NCI-H524 (cell line): ENCODE measurements at places on chromosomes 1 and 21.

- no peak for DNase-seq
Observed at GRCh38 chr1:78045563-78045925, 222 bp upstream of the GIPC2 start.

DNA sequence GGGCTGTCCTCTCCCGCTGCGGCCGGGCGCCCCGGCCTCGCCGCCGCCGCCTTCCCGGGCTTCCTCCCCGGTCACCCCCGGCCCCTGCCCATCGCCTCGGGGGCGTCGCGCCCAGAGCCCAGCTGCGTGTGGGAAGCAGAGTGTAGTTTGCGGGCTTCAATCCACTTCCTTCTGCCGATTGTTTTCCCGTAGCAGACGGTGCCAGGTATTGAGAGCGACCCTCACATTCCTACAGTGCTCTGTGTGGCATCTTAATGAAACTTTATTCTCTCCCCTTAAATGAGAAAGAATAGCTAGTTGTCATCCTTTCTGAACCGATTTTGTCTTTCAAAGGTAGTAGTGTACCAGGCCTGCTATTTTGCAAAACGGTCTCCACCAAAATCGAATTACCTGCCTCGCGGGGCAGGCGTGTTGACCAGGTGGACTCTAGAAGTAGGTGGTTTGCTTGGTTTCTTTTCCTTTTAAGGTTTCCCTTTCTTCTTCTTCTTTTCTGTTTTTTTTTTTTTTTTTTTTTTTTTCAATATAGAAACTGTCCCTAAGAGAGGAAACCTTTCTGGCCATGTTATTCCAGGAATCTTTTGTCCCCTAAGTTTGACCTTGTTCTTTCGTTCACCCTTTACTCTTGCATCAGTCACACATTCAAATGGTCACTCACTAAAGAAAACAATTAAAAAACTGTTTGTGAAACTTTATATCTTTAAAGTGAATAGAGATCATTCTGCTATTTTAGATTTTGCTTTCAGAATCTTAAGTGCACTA, 881 bp downstream of the USP25 start:
- DNase-seq: peak; percentile 47

- DNase-seq: no peak
Observed at GRCh38 chr1:218409946-218410510, 64.9 kb downstream of the TGFB2 start.

- peak; percentile 11 for DNase-seq
Observed at GRCh38 chr1:222792744-222793143, 22.1 kb upstream of the DISP1 start.

DNA sequence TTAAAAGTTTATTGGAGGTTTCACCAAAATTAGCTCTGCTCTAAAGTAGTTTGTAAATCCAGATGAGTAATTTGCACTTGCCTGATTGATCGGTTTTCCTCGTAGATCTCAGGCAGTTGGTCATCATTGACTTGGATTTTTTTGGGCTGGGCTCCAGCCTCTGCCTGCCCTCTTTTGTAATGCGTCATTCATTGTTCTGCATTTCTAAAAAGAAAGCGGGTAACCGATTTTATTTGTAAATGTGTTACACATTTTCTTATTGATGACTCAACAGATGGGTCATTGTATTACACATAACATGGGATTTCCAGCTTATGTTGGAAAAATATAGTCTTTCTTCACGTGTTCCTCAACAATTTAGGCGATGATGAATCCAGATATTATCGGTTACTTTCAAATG, 5.5 kb downstream of the ETS2 start:
- DNase-seq: no peak

- DNase-seq: peak; percentile 83
Observed at GRCh38 chr1:41516168-41517061, 31.9 kb upstream of the EDN2 start.

DNA sequence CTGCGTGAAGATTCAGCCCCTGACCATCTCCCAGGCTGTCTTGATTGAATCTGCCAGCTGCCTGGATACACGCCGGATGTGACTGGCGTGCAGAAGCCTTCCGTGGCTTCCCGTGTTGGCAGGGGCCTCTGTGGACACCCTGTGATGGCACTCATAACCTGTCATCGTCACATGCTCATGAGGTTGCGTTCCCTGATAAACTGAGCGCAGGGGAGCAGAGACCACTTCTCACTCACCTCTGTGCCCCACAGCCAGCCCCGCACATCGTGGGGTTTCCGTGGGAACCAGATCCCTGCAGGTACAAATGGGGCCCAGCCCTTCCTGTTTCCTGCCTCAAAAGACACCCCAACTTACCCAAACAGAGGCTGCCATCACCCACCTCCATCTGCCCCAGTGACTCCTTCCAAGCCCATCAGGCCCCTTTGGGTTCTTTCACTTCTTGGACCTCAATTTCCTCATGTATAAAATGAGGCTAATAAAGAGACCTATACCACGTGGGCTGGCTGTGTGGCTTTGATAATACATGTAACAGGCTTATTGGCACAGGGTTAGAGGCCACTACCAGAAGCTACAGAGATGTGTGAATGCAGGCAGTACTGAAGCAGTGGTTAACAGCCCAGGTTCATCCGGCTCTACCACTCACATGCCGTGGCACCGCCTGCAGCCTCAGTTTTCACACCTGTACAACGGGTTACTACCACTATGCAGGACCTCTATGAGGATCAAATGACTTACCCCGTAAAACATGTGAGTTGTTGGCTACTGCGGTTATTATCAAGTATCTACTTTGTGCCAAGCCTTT, 23.6 kb downstream of the HTR6 start:
- no peak for DNase-seq

GRCh38 chr1:151504759-151505158, 6.4 kb upstream of the CGN start:
- no peak for DNase-seq

GRCh38 chr1:209483691-209484090, 99.8 kb upstream of the CAMK1G start:
- DNase-seq: no peak

DNA sequence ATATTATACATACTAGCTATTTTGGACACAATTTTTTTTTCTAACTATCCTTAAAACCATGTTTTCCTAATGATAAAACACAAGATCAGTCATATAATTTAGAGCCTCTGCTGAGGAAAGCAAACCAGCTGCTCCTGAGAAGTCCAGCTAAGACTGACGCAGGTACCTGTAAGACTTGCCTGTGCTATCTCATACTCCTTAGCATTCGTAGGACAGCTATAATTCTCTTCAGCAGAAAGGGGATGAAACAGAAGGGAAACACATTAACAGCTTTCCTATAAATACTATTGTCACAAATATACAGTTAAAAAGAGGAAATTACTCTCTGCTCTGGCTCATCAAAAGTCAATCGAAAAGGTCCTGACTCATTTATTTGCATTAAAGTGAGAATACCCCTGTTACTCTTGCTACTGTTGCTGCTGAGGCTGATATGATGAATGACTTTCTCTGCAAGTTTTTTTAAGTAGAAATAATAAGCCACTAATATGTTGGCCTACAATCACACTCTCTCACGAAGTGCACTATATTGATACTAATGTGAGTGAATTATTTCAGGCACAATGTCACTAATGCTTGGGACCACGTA, 757.1 kb downstream of the KCNT2 start:
- no peak for DNase-seq

GRCh38 chr21:38479641-38480525, 18.4 kb downstream of the ERG start:
- DNase-seq: no peak

- no peak for DNase-seq
Observed at GRCh38 chr1:221699577-221699976, 42.3 kb downstream of the DUSP10 start.

DNA sequence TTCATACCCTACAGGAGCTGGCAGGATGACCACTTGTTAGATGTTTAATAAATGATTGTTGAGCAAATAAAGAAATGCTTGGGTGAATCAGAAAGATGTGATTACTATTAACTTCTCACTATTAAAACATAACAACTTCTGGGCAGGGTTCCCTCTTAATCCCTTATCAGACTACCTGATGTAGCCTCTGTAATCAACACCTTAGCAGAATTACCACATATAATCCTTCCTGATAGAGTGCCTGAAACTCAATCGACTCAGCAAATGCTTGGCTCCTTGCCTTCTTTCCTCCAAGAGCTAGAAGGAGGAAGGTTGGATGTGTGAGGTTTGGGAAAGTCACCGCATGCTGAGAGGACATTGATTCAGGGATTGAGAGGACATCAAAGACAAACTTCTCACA, 34.8 kb upstream of the DSCAM start:
- DNase-seq: no peak

DNA sequence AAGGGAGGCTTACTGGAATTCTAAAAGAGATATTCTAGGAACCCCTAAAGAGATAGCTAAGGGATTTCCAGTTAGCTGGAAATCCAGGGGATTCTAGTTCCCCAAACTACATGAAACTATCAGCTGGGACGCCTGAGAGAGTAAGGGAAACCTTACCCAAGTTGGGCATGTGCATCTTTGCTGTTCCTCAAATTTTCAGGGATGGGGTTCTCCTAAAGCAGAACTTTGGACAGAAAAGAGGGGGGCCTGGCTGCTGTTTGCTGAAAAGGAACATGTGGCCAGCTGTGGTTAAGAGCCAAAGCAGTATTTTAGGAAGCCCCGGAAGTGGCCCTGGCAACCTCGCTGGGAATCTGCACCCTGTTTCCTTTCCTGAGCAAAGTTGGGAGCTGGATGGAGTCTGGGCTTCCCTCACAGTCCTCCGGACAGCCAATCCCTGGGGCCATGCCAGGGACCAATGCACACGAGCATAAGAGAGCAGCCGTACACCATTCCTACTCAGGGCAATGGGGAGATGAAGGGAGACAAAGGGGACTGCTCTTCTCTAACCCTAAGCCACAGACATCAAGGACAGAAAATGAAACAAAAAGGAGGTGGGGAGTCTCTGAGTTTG, 154.3 kb downstream of the PLXNA2 start:
- DNase-seq: no peak

DNA sequence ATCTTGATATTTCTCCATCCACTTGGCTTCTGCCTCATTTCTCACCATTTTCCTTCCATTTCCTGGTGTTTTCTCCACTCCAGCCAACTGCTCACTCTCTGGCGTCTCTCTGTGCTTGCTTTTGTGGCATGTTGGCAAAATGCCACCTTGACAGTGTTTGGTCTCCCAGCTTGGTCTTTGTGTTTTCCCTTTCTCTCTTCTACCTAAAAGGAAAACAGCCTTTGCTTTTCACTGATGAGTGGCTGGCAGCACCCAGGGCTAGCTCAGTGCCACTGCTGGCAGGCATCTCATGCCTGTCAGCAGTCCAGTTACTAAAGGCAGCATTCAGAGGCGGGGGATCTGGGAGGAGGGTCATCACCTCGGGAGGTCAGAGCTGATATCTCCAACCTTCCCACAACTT, 55.3 kb upstream of the DSCAM start:
- DNase-seq: no peak

GRCh38 chr21:44593598-44594405, 1.5 kb upstream of the KRTAP10-6 start:
- no peak for DNase-seq

- no peak for DNase-seq
Observed at GRCh38 chr1:42801832-42802473, 15.0 kb upstream of the ERMAP start.
